ENCODE measurements at places on chromosomes 5 and 9.

DNA sequence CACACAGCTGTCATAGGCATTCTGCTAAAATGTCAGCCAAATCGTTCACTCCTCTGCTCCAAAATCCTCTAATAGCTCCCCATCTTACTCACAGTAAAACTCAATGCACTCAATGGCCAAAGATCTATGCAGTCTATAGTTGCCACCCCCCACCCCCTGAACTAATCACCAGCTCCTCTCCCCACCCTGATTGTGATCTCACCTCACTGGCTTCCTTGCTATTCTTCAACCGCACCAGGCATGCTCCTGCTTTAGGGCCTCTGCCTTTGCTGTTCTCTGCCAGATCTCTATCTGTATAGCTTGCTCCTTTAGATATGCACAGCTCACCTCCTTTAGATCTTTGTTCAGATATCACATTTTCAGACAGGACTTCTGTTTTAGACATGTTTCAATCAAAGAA lies 33.2 kb upstream of the SNX2 start:
- DNase-seq = no peak

DNA sequence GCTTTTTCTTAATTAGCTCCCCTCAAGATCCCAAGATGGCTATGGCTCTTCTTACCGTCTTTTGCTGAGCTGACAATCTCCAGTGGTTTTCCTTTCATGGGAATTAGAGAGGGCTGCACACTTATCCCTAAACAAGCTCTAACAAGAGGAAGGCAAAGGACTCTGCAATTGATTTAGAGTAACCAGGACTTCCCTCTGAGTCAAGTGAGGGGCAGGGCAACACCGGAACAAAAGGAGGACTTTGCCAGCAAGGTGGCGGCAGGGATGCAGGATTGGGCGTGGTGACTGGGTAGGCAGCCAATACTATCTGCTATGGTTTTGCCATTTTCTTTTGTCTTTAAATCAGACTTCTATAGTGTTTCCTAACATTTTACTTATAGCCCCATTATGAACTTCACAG lies 9.8 kb downstream of the SLC44A1 start:
- no peak for DNase-seq

DNA sequence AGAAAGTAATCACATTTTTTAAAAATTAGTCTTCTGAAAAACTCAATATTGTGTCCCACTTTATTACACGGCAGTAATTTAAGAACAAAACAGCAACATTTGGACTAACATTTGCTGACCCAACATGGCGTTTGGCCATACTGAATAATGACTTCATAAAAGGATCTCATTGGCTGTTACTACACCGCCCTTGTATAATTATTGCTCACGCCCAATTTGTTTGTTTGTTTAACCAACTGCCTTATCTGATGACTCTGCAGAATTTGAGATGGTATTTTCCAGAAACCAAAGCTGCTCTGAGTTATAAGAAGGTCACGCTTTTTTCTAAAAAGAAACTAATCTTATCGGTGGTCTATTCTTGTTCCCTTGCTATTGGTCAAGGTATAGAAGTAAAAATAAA lies 200.2 kb upstream of the TARS1 start:
- no peak for DNase-seq

GRCh38 chr5:168786147-168786546 lies 207.0 kb upstream of the PANK3 start:
- DNase-seq = no peak
